ENCODE measurements at places on chromosomes 1 and 21.

DNA sequence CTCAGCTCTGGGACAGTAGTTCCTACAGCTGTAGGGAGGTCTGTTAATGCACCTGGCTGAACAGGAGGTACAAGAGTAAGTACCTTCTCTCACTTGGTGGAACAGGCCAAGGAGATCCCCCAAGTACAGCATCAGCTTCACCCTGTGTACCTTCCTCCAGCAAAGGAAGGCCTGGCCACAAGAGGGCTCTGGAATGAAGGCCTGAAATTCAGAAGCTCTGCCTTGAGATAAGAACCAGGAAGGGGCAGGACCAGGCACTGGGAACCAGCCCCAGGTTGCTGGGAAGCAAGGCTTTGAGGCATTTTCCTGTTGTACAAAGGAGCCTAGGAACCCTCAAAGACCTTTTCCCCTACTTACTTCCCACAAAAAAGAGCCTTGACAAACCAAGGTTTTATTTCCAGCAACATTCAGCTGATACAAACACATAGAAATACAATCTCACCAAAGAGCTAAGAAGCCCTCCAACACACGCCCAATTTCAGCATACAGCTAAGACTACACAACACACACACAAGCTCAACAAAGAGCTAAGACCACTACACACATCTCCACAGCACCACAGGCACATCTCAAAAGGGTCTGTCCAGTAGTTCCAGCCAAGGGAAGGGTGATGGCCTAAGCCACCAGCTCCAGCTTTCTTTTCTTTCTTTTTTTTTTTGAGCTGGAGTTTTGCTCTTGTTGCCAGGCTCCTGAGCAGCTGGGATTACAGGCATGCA, 23.5 kb downstream of the F11R start:
- peak; percentile 54 for DNase-seq

DNA sequence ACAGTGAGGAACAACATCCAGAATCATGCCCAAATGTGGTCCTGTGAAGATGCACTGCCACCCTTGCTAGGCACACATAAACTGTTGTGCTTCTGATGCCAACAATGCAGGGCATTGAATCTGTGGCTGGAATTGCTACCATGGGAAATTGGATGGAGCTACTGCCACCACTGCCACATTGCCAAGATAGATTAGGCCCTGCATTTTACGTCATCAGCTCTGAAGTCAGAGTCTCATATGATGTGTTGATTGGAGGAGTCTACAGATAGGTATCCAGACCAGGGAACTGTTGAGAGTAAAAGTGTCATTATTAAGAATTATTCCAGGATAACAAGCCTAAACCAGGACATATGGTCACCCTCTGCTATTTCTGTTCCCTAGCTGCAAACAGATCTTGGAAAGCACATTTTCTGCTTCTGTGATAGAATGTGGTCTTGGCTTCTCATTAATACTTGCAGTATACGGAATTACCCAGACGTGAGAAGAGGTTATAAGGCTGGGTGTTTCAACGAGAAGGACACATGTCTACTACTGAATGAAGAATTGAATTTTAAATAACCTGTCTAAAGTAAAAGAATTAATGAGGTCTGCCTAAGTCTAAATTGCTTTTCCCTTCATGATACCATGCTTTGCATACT, 106.6 kb downstream of the TNNI3K start:
- DNase-seq = no peak

GRCh38 chr21:44996501-44996921, 56.7 kb downstream of the SLX9 start:
- no peak for DNase-seq

DNA sequence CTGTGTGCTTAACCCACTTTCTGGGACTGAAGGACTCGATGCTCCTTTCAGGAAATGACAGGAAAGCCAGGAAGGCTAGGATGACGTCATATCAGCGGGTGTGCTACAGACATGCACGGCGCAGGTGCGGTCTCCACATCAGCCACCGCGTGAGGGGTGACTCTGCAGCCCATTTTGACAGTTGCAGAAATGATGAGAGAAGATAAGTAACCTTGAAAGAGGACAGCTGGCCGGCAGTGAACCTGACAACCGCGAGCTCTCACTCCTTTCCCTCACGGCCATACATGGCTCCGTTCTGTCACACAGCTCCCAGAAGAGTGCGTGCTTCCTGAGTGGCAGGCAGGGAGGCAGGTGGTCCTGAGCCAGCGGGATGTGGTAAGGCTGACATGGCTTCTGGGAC, 1.7 kb upstream of the KRTAP10-5 start:
- DNase-seq = no peak

GRCh38 chr1:76066394-76066793, 8.2 kb upstream of the ST6GALNAC3 start:
- no peak for DNase-seq

- DNase-seq = no peak
These were observed 7.1 kb downstream of the MPZL1 start for GRCh38 chr1:167728818-167729410.

GRCh38 chr1:23417570-23417969, 7.0 kb downstream of the TCEA3 start:
- no peak for DNase-seq

GRCh38 chr1:58702261-58703141, 2.6 kb upstream of the MYSM1 start:
- DNase-seq = no peak

GRCh38 chr21:33834801-33835500, 80.7 kb downstream of the ATP5PO start:
- DNase-seq = no peak

- DNase-seq = no peak
These were observed 56.9 kb downstream of the TRABD2B start for GRCh38 chr1:47940326-47940725.

GRCh38 chr1:102500758-102501157, 504.0 kb upstream of the OLFM3 start:
- no peak for DNase-seq

- no peak for DNase-seq
These were observed 6.1 kb downstream of the PDE9A start for GRCh38 chr21:42659416-42660117.

DNA sequence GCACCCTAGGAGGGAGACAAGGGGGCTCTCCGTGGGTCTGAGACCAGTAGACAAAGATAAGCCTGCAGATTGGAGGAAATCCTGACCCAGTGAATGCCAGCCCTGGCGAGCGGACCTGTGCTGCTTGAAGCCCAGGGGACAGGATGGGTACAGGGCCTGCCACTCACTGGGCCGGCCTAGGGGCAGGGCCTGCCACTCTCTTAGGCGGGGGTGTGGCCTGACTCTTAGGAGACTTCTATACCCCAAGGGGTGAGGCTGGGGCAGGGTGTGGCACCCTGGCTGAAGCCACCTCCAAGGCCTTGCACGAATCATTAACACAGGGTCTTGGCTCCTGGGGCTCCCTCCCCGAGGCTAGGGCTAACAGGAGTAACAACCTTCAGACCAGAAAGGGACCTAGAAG, 30.7 kb downstream of the TRIM62 start:
- DNase-seq = no peak

DNA sequence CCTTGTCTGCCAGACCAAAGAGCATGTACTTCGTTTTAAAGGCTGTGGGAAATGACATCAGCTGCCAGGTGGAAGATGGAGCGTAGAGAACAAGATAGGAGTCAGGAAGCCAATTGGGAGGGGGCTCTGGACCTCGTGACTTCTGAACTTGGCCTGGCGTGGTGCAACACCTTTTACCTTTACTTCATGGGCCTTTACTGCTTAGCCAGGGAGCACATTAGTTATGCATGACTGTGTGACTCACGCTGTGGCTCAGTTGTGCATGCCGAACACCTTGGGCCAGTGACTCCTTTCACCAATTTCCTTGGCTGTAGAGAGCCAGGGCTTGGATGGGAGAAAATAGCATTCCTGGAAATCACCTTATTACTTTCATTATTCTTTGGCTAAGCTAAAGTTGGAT, 7.2 kb downstream of the XCL1 start:
- no peak for DNase-seq

DNA sequence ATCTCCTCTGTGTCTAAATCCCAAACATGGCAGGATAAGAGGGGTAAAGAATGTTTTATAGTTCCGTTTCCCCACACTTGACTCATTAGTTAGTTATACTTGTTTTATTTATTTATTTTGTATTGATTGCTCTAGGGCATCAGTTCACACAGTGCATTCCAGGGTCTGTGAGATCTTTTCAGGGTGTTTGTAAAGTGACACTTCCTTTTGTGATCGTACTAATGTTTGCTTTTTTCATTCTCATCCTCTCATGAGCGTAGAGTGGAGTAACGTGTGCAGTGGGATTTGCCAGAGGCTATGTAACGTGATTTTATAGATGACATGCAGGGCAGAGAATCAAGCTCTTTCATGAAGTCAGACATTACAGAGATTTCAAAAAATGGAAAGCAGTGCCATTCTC, 103.2 kb downstream of the SCCPDH start:
- DNase-seq = no peak

- no peak for DNase-seq
These were observed 60.0 kb upstream of the TNR start for GRCh38 chr1:175803413-175803812.

DNA sequence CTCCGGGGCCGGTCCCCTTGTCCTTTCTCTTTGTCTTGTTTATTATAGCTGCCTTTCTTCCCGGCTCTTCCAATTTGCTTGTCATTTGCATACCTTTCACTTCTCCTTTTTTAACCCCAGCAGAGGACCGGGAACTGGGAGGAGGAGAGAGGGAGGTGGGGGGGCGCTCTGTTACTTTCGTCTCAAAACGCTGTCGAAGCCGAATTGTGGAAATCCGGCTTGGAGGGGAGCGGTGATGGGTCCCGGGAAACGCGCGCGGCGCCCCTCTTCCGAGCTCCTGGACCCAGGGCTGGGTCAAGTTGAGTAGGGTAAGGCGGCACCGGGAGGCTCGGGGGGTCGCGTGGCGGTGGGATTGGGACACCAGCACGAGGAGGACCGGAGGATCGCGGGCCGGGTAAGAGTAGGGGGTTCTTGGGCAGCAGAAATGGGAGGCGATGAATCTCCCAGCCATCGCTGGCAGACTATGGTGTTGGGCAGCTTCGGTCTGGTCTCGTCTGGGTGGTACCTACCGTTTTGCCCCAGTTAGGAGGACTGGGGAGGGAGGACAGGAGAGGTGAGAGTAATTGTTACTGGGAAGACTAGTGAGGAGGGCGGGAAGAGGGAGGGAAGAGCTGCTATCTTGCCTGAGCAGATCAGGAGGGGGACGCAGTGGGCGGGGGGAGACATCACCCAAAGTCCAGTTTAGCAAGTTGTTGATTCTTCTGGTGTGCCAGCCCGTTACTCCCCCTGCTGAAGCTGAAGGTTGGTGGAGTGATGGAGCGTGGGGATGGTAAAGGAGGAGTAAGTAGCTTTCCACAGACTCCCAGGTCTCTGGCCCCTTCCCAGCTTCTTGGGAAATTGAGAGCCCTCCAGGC, 1.5 kb downstream of the PROX1 start:
- DNase-seq = no peak

DNA sequence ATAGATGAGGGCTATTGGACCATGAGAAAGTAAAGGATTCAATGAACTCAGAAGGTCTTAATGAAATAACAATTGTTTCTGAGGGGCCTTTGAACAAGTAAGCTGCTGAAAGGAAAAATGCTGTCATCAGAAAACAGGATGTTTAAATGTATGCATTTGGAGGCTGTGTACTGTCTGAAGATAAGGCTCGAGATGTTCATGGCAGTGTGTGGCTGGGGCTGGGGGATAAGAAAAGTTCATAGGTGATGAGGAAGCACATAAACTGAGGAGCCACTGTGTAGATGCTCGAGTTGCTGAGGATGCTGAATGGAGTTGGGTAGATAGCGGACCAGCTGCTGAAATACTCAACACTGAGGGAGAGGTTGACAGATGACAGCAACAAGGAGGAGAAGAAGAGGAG, 17.8 kb downstream of the THEM4 start:
- DNase-seq = no peak

- DNase-seq = no peak
These were observed 172.5 kb downstream of the ST6GALNAC5 start for GRCh38 chr1:77039739-77040138.

- DNase-seq = no peak
These were observed 2.2 kb downstream of the CELSR2 start for GRCh38 chr1:109251277-109252166.

DNA sequence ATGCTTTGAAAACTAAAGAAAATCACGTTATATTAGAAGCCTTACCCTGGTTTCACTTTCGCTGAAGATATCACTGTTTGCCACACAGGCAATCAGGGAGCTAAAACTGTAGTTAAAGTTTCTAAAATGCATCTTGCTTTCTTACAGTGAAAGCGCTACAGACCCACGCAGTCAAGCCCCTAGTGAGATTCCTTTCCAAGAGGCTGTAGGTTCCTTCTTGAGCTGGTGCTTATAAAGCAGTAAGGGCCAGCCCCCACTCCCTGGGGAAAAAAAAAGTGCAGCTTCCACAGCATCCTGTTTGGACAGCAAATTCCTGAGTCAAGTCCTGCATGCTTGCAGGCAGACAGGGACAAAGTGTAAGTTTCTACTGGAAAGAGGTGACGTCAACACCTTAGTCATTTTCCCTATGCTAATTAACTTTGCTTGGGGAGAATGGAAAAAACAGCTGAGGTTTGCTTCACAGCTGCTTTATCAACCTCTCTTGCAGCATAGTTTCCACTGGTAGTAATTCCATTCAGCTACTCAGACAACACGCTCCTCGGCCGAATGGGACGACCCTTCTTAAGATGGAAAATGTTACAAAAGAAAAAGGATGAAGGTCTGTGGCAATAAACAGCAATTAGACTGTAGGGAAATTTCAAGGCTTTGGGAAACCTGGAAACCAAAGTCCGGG, 14.7 kb upstream of the KCNE1 start:
- DNase-seq = peak; percentile 52

DNA sequence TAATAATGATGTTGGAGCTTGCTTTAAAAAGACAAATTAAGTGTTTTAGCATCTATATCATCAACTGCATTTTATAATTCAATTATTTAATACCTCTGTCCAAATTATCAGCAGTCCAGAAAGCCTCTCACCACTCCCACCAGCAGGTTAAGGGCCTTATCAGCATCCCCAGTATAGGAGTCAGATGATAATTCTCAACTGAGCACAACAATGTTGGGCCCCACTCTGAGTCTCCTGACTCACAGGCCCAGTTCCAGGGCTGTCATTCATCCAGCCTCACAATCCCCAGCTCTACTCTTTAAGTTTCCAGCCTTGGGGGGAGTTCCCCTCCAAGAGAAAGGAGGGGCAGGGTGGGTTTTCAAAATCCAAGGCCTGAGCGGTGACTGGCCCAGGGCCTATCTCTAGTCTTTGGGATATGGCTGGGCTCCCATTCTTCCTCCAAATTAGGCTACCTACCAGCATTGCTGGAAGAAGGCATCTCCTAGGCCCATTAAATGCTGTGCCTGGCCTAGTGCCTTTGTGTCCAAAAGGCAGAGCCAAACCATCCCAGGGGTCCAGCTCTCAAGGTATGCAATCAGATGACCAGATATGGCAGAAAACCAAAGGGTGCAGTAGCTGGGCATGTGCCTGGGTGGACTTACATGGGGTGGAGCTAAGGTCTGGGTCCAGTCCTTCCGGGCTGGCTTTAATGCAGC, 134.1 kb downstream of the GLUL start:
- DNase-seq = no peak

GRCh38 chr1:118928739-118929554, 59.2 kb downstream of the TBX15 start:
- DNase-seq = no peak

All from stimulated activated CD4-positive, alpha-beta T cell treated with anti-CD3 and anti-CD28 coated beads, Interleukin-4, amount 100 ng/mL, for 24 hours (primary cell).